ENCODE measurements at places on chromosomes 12 and 14. TPM values are rescaled to one million over a fixed set of nuclear protein-coding genes. Genes with fewer than 3 reads are reported as not detected.

Gene DDX24
- total RNA-seq, result 187 TPM

Gene HOTAIR
- total RNA-seq, result 1.5 TPM

Gene CPNE6
- total RNA-seq, result not detected

Gene DLGAP5
- total RNA-seq, result 81.7 TPM

Gene TAS2R20
- 0.86 TPM for total RNA-seq

Gene BDKRB2
- 0.03 TPM for total RNA-seq

Gene FGF6
- total RNA-seq, result not detected

Gene SLCO1A2
- total RNA-seq, result 0.32 TPM

Gene FLRT2
- 22.7 TPM for total RNA-seq

Measured in SJCRH30 (cell line).